Fibroblast of villous mesenchyme (primary cell): ENCODE measurements at places on chromosomes 6 and 20. TPM values are rescaled to one million over a fixed set of nuclear protein-coding genes. Genes with fewer than 3 reads are reported as not detected.
A peak's percentile ranks its signal among the peaks of the same experiment; 100 is the strongest.

GRCh38 chr6:107154801-107155160 lies 39.5 kb upstream of the BEND3 start:
- DNase-seq: no peak

Gene PPIL6
- total RNA-seq: 0.97 and 1.7 TPM in 2 replicates

Gene EDN1
- 2.2 and 2.9 TPM in 2 replicates for total RNA-seq

DNA sequence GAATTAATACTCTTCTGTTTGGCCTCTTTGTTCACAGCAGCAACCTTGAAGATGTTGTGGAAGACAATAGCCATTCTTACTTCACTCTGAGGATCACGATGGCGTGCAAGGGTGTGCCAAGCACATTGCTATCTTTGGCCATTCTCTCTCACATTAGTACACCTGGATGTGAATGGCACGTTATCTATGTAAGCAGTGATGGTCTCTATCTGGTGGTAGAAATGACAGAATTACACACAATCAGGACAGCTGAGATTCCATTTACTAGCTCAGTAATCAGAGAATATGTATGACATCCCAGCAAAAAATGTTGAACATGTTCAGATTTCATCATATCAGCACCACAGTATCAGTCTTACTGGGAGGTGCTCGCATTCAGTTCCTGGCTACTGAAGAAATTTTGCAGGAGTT lies 116.2 kb downstream of the LCA5 start:
- peak; percentile 45 for DNase-seq

Gene TDRD6
- total RNA-seq: under 0.01 TPM in 2 replicates

GRCh38 chr20:6730672-6731328 lies 36.7 kb upstream of the BMP2 start:
- no peak for DNase-seq

Gene LRRN4
- total RNA-seq: under 0.01 TPM in 1 of 2 replicates, not detected in the other

- DNase-seq: no peak
Measured at GRCh38 chr6:349491-349921, 42.0 kb upstream of the IRF4 start.

DNA sequence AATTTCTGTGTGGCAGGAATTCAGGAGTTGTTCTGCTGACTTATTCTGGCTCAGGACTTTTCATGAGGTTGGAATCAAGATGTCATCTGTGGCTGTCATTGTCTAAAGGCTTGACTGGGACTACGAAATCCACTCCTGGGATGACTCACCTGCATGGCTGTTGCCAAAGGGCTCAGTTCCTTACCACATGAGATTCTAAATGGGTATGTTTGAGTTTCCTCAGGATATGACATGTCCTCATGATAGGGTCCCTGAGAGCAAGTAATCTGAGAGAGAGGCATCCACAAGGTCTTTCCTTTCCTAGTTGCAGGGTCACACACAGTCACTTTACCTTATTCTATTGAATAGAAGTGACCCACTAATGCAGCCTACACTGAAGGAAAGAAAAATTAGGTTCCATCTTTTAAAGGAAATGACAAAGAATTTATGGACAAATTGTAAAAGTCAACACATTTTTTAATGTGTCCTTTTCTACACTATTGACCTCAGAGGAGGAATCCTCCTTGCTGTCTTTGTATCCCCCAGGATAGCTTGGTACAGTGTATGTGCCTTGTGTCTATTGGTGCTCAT lies 1025.0 kb upstream of the GJE1 start:
- DNase-seq: peak; percentile 7

Gene PROCR
- total RNA-seq: 22.9 and 30.9 TPM in 2 replicates

GRCh38 chr6:77318256-77318655 lies 145.0 kb downstream of the HTR1B start:
- DNase-seq: no peak

Gene CTSA
- total RNA-seq: 60.9 and 61.3 TPM in 2 replicates

- DNase-seq: no peak
Measured at GRCh38 chr6:128414943-128415342, 105.5 kb downstream of the PTPRK start.

DNA sequence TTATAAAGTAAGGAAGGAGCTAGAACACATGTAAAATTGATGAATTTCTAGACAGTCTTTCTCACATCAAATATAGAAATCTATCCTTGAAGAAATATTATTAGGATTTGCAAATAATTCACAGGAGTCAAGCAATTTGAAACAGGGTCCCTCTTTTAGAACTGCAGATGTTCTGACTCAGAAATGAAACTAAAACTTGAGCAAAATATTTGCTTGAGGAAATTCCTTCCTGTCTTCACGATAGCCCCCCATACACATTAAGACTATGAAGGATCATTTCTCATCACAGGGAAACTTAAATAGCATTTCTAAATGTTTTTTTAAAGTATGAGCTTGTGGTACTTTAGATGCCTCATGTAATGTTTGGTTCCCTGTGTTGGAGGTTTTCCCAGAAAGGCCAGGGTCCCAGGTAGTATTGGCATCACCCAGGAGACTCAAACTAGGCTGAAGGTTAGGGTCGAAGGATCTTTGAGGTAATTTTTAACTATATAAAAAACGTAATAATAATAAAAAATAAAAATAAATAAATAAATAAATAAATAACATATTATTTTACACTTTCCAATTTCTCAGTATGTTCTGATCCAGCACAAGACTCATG lies 144.0 kb upstream of the TBX18 start:
- no peak for DNase-seq

- DNase-seq: peak; percentile 30
Measured at GRCh38 chr6:111980143-111980542, 73.8 kb upstream of the CCN6 start.

- no peak for DNase-seq
Measured at GRCh38 chr6:154268486-154268885, 88.1 kb downstream of the IPCEF1 start.

GRCh38 chr6:118559659-118560058 lies 11.6 kb downstream of the PLN start:
- no peak for DNase-seq

DNA sequence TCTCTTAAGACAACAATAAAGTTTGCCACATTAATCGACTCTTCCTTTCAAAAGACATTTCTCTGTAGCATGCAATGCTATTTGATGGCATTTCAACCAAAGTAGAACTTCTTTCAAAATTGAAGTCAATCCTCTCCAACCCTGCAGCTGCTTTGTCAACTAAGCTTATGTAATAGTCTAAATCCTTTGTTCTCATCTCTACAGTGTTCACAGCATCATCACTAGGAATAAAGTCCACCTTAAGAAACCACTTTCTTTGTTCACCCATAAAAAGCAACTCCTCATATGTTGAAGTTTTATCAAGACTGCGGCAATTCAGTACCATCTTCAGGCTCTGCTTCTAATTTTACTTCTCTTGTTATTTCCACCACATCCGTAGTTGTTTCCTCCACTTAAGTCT lies 11.5 kb upstream of the BLOC1S5 start:
- DNase-seq: no peak

DNA sequence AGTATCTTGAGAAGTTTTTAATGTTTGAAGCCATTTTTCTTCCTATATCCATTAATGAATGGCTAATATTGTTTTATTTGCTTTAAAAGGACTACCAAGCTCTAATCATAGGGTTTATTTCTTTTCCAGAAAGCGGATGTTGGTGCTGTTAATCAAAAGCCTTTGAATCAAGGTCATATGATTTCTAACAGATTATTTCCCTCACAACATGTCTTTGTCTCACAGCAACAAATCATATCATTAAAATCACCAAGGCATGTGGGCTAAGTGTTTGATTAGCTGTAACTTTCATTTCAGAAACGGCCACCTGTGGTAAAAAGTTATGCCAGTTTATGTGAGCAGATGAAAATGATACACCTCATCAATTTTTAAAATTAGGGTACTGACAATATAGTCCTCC lies 21.7 kb downstream of the TRAF3IP2 start:
- DNase-seq: no peak

DNA sequence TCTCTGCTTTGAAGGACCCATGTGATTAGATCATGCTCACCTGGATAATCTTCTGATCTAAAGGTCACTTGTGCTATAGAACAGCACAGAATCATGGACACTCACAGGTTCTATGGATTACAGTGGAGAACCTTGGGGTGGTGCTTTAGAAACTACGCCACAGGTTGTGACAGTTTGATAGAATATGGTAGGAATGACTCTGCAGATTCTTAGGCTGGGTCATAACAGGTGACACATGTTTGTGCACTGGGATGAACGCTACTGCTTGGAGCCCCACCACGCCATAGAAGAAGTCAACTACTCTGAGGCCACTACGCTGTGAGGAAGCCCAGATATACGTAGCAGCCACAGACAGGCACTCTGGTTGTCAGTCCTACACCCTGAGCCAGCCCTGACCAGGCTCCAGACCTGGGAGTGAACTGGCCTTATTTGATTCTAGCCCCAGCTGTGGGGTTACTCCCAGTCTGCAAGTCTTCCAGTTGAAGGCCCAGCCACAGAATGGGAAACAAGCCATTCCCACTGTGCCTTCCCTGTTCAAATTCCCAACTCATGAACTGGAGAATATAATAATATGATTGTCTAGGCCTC lies 99.0 kb upstream of the SLC24A3 start:
- DNase-seq: no peak

Gene RNF217
- total RNA-seq: 24.5 and 25.5 TPM in 2 replicates

Gene MAPK14
- 51.9 and 86.8 TPM in 2 replicates for total RNA-seq

GRCh38 chr20:37958856-37959520 lies 56.1 kb downstream of the VSTM2L start:
- DNase-seq: no peak

Gene REM1
- not detected in 2 replicates for total RNA-seq

GRCh38 chr6:24607310-24608105 lies 38.5 kb downstream of the KIAA0319 start:
- DNase-seq: no peak

Gene HLA-DQA2
- not detected in 2 replicates for total RNA-seq

GRCh38 chr20:24303393-24304170 lies 165.8 kb upstream of the SYNDIG1 start:
- DNase-seq: no peak

Gene TMEM181
- 35.1 and 58.3 TPM in 2 replicates for total RNA-seq
